Activated CD4-positive, alpha-beta T cell treated with anti-CD3 and anti-CD28 coated beads, Interleukin-2, amount 50 U/mL, for 4 hours (primary cell): ENCODE measurements at places on chromosomes 4 and X.

DNA sequence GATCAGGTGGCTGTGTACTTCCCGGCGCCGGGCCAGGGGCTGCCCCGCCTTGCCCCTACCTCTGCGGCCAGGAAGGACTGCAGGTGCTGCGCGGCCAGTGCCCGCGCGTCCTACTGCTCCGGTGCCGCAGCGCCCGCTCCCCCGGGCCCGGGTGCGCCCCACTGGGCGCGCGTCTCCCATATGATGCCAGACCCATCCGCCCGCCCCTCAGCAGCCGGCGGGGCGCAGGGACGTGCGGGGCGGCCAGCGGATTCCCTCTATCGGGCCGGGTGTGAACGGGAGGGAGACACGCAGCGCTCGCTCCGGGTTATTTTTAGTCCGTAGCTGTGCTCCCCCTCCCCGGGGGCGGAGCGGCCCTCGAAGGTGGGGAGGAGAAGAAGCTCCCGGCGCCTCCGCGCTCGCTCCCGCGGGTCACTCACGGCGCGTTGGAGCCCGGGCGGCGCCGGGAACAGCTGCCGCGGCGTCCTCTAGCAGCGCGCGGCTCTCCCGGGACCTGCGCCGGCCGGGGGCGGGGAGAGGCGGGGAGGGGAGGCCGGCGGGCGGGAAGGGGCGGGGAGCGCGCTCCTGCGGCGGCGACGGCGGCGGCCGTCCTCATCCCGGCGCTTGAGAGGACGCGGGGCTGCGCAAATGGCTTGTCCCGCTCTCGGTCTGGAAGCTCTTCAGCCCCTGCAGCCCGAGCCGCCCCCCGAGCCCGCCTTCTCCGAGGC lies 103.6 kb downstream of the UCHL1 start:
- no peak for DNase-seq

GRCh38 chr4:57231781-57232180 lies 121.6 kb upstream of the IGFBP7 start:
- DNase-seq, result no peak

GRCh38 chr4:127604949-127605709 lies 27.6 kb upstream of the INTU start:
- no peak for DNase-seq

DNA sequence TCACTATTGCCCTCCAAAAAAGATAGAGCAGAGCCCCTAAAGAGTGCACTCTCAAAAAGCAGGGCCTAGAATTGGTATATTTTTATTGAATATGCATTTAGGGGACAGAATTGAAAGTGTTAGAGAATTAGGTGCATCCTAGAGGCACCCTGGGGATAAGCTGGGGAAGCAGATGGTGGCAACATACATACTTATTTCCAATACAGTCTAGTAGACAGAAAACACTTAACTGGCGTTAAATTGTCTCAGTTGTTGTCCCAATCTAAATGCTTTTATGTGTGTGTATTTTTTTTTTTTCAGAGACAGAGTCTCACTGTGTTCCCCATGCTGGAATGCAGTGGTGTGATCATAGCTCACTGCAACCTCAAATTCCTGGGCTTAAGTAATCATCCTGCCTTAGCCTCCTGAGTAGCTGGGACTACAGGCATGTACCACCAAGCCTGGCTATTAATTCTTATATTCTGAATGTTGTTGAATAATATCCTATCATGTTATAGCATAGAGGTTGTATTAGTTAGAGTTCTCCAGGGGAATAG lies 481.8 kb downstream of the GRXCR1 start:
- DNase-seq, result no peak

DNA sequence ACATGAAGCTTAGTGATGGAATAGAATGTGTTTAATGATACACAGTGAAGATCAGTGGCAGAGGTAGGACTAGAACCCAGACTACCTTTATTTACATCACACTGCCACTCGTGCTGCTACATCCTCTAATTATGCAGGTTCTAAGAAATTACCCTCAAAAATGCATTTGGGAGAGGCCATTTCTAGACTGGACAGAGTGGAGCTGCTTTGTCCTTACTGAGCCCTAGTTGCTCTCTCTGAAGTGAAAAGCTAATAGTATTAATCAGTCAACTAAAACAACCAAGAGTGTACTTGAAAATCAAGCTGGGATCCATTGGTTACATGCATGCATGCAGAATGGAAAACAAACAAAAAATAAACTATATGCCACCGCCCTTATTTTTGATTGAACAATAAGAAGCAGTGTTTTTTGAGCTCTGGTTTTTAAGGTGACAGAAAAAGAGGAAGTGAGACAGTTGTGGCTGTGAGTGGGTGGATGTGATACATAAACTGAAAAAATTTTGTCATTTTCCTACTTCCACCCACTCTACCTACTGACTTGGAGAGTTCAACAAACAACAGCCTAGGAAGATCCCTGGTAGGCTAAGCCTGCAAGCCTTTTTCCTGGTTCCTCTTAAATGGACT lies 6.8 kb upstream of the VSIG4 start:
- DNase-seq, result peak; percentile 4

GRCh38 chrX:105375816-105376215 lies 155.3 kb upstream of the TEX13A start:
- DNase-seq, result no peak

- DNase-seq, result no peak
Measured at GRCh38 chr4:54144661-54145171, 44.8 kb downstream of the GSX2 start.

- DNase-seq, result no peak
Measured at GRCh38 chrX:41110801-41111625, 25.8 kb downstream of the USP9X start.

DNA sequence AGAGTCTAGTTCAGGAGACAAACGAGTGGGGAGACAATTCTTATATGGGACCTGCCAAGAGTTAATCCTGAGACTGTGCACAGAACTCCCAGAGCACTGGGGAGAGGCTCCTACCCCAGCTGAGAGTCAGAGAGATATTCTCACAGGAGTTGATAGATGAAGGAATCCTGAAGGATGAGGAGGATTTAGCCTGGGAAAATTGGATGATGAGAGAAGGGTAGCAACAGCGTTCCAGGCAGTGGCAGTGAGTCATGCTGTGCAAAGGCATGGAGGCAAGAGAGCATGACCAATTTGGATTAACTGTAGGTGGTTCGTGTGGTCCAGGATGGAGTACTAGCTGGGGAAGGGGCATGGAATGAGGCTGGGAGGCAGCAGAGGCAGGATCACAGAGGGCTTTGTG lies 318.6 kb downstream of the LDB2 start:
- no peak for DNase-seq

DNA sequence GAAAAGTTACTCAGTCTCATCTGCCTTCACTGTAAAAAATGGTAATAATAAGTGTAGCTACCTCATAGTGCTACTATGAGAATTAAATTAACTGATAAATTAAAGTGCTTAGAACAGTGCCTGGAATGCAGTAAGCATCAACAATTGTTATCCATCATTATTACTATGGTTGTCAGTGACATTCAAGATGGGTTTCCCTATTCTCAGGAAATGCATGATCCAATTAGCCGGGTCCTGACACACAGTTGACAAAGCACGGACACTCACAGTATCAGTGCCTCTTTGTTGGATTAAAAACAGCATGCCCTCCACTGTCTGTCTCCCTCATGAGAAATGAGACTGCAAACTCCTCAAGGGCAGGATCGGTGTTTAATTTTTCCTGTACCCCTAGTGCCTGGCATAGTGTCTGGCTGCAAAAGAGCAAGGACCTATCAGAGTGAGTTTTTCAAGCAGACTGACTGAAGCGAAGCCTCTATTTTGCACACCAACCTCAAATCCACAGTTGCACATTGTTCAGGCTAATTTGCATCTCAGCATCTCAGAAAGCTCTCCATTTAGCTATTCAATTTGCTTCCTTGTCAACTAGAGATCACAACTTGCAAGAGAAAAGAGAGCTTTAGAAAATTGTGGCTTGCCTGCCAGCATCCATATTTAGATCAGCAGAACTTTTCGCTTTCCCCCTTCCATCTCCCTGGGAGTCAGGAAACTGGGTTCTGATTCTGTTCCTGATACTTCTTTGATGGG lies 122.9 kb downstream of the LDB2 start:
- DNase-seq, result no peak

DNA sequence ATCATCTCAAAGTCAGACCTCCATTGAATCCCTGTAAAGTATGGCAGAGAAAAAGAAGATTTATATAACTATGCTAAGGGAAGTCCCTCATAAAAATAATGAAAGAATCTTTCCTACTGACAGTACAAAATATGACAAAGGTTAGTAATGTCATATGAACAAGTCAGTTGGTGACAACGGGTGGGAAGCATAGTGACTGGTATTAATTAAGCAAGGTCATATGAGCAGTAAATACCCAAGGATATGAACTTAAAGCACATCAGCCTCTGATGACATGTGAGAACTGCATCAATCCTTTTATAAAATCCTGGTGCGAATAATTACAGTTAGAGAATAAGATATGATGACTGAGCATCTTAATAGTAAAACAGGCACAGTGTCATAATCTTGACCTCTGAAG lies 364.8 kb upstream of the GALNTL6 start:
- DNase-seq, result no peak

DNA sequence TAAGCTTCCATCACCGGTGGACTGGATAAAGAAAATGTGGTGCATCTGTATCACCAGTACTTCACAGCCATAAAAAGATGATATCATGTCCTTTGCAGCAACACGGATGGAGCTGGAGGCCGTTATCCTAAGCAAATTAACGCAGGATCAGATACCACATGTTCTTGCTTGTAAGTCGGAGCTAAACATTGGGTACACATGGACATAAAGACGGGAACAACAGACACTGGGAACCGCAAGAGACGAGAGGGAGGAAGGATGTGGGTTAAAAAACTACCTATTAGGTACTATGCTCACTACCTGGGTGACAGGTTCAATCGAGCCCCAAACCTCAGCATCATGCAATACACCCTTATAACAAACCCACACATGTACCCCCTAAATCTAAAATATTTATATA lies 16.3 kb upstream of the IDS start:
- DNase-seq, result no peak

DNA sequence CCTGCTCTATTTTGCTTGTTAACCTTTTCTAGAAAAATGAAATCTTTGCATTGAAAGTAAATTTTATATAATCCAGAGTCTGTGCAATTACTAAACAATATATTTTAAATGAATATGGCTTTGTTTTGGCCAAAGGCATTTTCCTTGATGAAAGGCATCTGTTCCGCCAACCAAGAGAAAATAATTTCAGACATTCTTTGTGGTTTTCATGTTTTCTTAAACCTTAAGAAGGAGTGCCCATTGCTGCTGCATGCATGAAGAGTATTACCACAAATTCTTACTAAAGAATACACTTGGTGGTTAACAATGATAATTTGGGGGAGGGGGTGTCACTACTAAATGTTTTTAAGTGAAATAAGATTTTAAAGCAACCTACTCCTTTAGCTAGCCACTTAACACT lies 2.7 kb upstream of the PDGFC start:
- DNase-seq, result no peak

- DNase-seq, result no peak
Measured at GRCh38 chr4:82042042-82042441, 331.7 kb downstream of the HNRNPD start.

- DNase-seq, result no peak
Measured at GRCh38 chrX:83845397-83845796, 15.5 kb upstream of the CYLC1 start.

- DNase-seq, result no peak
Measured at GRCh38 chrX:42565739-42566138, 212.2 kb downstream of the PPP1R2C start.

DNA sequence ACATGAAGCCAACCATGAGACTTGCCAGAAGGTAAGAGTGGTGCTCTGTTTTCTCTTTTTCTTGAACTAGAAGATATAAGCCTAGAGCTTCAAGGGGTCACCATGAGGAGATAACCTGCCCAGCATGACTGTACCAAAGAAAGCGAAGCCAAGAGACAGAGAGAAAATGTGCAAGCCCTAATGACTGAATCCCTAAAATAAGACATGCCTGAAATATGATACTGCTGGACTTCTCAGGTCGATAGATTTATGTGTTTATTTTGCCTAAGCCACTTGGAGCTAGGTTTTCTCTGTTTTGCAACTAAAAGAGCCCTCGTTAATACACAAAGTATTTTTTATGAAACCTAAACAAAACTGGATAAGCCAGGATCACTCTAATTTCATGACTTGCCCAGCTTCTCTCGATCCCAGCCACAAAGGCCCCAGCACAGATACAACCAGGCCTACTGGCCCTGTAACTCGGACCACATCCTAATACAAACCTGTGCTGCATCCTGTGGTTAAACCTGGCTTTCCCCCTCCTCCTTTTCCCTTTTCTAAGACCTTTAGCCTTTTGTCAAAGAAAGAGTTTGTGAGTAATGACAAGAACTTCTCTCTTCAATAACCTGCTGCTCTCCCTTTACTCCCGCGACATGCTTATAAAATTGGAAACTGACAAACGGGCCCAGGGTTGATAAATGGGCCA lies 185.8 kb downstream of the APBB2 start:
- no peak for DNase-seq

- no peak for DNase-seq
Measured at GRCh38 chrX:19624739-19625138, 109.4 kb upstream of the MAP3K15 start.

GRCh38 chr4:54586320-54586955 lies 71.3 kb upstream of the KIT start:
- DNase-seq, result no peak

DNA sequence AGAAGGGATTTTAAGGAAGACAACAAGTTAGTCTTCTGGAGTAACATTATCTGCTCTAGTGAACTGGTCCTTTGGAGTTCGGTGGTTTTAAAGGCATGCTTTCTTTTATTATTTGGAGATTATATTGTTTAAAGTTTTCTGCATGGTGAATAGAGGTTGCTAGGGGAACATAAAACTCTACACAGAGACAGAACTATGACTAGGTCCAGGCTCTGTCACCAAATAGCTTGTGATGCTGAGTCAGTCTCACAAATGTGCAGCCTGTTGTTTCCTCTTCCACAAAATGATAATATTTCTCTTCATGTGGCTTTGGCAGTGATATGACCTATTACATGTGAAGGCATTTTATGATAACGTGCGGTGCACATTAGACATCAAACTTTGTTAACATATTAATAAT lies 132.6 kb downstream of the PACRGL start:
- no peak for DNase-seq

- DNase-seq, result peak; percentile 34
Measured at GRCh38 chr4:77007358-77008230, 58.0 kb downstream of the SEPTIN11 start.

DNA sequence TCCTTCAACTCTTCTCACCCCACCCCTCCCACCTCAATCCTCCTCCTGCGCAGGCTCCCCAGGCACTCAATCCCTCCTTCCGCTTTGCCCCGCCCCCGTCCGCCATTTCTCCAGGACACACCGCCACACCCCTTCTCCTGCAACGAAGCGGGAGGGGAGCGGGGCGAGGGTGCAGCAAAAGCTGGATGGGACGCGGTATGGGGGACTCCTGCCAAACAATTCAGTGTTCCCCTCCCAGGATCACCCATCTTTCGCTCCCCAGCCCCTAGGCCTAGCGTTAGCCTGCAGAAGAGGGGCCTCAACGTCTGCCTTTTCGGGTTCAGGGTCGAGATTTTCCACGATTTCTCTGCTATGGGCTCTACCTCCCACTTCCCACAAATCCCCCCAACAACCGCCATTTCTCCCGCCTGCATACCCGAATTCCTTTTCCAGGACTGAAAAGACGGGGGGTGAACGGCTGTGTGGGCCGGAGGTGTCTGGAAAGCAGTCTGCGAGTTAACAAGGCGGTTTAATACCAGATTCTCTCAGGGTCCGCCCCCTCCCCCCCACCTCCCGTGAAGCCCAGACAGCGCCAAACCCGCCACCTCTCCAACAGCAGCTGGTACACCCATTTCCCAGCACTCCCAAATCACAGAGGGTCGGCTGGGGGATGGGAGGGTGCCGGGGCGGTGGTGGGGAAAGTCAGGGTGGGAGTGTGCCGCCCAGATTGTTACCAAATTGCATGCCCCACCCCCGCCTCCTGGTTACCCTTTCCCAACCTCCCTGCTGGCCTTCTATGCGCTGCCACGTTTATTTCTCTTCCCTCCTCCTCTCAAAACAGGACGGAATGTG lies 774 bp downstream of the ARMCX2 start:
- peak; percentile 51 for DNase-seq
